ENCODE measurements at places on chromosomes 4 and X.
A peak's percentile ranks its signal among the peaks of the same experiment; 100 is the strongest.

DNA sequence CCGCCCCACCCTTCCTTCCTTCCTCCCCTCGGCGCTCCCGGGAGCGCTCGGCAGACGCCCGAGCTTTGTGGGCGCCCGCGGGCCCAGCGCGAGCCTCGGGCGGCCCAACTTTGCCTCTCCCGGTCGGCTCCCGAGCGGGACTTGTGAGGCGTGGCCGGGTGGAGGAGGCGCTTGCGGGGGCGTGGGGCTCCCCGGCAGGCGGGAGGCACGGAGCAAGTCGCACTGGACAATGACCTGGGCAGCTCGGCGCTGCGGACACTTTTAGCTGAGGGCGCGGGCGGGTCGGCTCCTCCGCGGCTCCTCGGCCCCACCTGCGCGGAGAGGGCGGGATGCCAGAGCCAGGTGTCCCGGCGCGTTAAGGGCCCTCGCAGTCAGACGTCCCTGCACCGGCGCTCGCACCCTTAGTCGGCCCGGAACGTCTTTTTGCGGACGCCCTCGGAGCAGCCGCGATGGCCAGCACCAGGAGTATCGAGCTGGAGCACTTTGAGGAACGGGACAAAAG lies 385 bp downstream of the DCLK2 start:
- peak; percentile 31 for DNase-seq

GRCh38 chr4:74932832-74933561 lies at the start of gene PARM1:
PARM1 (plus strand) TSS chr4:74933116; CDS start chr4:74933328, 212 bp downstream.
- peak; percentile 55 for DNase-seq

GRCh38 chr4:186105647-186106321 lies 1.3 kb downstream of the FAM149A start:
- no peak for DNase-seq

- no peak for DNase-seq
These were observed 2.5 kb downstream of the DCK start for GRCh38 chr4:70996018-70996360.

- DNase-seq, result no peak
These were observed 241.6 kb upstream of the HS3ST1 start for GRCh38 chr4:11670304-11670703.

- no peak for DNase-seq
These were observed 11.2 kb downstream of the RBM41 start for GRCh38 chrX:107107459-107107858.

- DNase-seq, result no peak
These were observed 215.9 kb upstream of the AADAT start for GRCh38 chr4:170305627-170306026.

GRCh38 chr4:38179690-38180377 lies 219.6 kb downstream of the PTTG2 start:
- peak; percentile 73 for DNase-seq

- peak; percentile 20 for DNase-seq
These were observed 231.9 kb upstream of the INTU start for GRCh38 chr4:127400731-127401346.

DNA sequence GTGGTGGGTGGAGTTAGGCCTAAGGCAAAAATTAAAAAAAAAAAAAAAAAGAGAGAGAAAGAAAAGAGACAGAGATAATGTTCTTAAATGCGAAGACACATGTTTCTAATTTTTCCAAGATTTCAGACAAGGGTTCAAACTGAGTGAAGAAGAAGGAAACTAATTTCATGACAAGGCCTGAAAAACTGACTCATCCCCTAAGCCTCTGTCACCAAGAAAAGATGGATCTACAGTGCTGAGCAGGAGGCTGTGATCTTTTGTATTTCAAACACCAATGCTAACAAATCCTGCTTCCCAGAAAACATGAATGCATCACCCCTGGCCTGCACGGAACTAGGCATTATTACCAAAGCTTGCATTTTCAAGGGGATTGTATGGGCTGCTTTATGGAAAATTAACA lies 75.3 kb downstream of the PPARGC1A start:
- no peak for DNase-seq

- DNase-seq, result no peak
These were observed 95.0 kb downstream of the DGKK start for GRCh38 chrX:50375481-50376267.

DNA sequence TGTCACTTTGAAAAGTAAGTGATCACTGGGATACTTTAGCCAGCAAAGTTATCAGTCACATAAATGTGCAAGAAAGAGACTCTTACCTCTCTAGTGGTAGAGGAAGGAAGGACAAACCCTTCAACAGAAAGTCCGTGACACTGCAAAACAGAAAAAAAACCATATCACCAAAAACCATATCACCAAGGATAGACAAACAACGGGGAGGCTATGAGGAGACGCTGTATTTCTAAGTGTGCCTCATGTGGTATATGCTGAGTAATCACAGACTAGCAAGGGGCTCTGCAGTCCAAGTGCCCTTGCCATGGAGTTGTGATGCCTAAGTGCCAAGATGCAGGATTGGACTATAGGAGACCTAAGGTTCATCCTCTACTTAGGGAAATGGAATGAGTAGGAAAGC lies 11.5 kb upstream of the HDAC8 start:
- no peak for DNase-seq

DNA sequence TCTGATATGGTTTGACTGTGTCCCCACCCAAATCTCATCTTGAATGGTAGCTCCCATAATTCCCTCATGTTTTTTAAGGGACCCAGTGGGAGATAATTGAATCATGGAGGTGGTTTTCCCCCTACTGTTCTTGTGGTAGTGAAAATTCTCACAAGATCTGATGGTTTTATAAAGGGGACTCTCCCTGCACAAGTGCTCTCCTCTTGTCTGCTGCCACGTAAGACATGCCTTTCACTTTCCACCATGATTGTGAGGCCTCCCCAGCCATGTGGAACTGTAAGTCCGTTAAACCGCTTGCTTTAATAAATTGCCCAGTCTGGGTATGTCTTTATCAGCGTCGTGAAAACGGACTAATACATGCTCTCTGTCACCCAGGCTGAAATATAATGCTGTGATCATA lies 200.9 kb upstream of the SLIT2 start:
- no peak for DNase-seq

DNA sequence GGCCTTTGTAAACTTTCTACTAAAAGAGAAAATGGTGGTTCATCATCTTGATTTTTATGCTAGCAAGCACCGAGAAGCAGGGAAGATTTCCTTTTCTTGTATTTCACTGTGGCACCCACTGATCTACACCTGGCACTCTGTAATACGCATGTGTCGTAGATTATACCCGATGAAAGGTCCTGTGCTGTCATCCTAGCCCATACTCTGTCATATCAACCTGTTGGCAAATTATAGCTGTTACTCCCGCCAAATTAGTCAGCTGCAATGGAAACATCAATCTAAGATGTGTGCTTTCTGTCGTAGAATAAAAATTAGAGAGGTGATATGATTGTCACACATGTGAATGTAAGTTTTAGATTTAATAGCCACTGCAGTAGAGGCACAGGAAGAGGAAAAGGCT lies 263.4 kb upstream of the PITX2 start:
- no peak for DNase-seq

- no peak for DNase-seq
These were observed 14.9 kb upstream of the CDKN2AIP start for GRCh38 chr4:183429489-183429888.

GRCh38 chr4:99361268-99361898 lies 8.8 kb upstream of the ADH1C start:
- DNase-seq, result no peak

DNA sequence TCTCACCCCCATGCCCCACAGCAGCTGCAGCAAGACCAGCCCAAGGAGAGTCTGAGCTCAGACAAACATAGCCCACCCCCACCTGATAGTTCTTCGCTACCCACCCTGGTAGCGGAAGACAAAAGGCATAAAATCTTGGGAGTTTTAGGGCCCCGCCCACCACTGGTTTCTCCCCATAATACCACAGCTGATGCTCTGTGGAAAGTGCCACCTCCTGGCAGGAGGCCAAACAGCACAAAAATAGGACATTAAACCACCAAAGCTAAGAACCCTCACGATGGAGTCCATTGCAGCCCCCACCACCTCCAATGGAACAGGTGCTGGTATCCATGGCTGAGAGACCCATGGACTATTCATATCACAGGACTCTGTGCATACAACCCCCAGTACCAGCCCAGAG lies 226.7 kb downstream of the SNCA start:
- no peak for DNase-seq

GRCh38 chr4:141614878-141615586 lies 21.4 kb upstream of the IL15 start:
- no peak for DNase-seq

GRCh38 chrX:133670383-133670782 lies 255.1 kb upstream of the GPC4 start:
- DNase-seq, result no peak

DNA sequence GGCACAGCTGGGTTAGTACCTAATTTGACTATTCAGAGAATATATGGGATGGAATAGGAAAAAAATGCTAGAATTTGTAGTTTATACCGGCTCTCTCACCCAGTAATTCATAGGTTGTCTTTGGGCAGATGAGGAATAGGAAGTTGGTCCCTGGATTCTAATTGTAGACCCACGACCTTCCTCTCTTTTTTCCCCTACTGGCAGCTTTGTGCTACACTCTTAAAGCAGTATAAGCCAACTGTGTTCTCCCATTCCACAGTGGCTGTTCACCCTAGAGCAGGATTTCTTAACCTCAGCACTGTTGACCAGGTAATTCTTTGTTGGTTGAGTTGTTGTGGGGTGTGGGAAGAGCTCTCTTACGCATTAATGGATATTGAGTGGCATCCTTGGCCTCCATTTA lies 92.9 kb downstream of the FNIP2 start:
- no peak for DNase-seq

GRCh38 chr4:89482251-89482650 lies 174.7 kb upstream of the GPRIN3 start:
- no peak for DNase-seq

DNA sequence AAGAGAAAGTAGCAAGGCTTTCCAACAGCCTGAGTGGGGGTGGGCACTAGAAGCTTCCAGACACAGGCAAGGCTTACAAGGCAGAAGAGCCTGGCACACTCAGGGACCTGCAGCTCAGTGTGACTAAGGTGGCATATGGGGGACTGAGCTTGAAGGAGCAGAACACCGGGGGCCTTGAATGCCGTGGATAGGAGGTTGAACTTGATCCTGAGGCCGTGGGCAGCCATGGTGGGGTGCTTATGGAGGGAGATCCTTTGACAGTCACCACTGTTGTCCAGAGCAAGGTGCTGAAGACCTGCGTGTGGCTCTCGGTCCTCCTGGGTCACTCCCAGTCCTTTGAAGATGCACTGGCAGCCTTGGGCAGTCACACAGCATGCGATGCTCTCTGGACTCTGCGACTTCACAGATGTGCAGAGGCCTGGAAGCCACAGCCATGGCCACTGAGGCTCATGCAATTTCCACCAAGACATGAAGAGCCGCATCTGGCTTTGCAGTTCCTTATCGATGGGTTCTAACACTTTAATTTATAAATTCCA lies 18.3 kb downstream of the C4orf50 start:
- DNase-seq, result no peak

DNA sequence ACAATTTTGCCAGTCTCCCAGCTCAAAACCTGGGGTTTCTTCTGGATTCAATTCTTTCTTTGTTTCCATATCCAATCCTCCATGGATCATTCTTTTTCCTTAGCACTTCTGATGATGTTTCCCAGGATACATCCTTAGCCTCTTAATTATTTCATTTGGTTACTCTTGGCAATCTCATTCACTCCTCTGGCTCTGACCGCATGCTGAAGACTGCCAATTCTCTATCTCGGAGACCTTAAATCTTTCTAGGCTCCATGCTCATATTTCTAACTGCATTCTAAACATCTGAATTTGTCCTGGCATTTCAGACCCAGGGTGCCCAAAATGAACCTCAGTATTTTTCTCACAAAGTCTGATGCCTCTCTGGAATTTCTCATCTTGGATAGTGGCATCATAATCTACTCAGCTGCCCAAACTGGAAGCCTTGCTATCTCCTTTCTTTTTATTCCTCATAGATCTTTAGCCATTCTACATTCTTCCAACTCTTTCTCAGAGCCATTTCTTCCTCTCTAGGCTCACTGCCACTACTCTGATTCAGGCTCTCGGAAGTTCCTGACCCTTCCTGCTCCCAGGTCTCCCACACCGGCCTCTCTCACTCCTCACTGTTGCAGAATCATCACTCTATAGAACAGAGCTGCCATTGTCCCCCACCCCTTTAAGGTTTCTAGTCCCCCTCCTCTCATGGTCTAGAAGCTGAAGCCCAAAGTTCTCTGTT lies 290.2 kb downstream of the CAMK2D start:
- no peak for DNase-seq

GRCh38 chr4:101035487-101035886 lies 311.8 kb downstream of the PPP3CA start:
- DNase-seq, result no peak

DNA sequence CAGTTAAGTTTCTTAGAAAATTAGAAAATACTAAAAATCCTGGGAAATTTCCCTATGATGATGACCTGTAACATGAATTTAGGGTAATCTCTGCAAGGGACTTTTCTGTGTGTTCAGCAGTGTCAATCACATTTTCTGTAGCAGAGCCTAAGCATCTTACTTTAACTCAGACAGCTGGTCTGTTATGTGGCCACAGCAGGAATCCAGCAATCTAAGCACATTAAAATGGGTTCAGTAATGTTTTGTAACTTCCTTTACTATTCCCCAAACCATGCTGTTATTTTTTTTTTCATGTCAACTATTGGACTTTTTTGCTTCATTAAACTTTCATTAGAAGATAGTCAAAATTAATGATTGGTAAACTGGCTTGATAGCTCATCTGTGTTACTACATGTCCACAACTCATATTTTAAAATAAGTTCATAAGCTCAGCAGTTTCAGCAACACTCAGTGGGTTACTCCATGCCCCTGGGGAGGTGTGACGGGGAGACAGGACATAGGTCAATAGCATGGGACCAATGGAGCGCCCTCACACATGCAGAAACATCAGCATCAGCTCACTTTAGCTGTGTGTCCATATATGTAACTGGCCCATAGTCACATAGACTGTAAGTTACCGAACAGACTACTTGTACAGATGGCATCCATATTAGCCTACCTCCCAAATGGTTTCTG lies 168.0 kb upstream of the PACRGL start:
- no peak for DNase-seq

GRCh38 chrX:65677954-65678469 lies 10.6 kb downstream of the MSN start:
- peak; percentile 34 for DNase-seq

DNA sequence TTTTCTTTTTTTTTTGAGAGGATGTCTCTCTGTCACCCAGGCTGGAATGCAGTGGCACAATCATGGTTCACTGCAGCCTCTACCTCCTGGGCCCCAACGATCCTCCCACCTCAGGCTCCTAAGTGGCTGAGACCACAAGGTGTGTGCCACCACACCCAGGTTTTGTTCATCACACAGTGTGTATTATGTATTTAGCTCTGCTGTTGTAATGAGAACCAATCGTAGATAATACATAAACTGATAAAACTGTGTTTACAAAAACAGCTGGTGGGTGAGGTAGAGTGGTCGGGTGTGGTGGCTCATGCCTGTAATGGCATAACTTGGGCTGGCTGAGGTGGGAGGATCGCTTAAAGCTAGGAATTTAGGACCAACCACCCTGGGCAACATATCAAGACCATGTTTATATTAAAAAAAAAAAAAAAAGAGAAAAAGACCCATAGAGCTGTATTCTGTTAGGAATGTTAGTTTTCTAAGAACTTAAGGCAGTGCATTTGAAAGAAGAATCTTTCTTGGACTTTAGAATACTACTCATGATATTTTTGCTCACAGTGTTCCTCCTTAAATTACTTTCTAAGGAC lies 34.9 kb downstream of the POLR2B start:
- DNase-seq, result no peak

Measured in T1000 (cell line).